ENCODE measurements at places on chromosomes 1 and 21.

- DNase-seq: no peak
Measured at GRCh38 chr1:167223144-167224103, 2.7 kb downstream of the POU2F1 start.

- peak; percentile 72 for DNase-seq
Measured at GRCh38 chr1:158506369-158506987, 34.5 kb downstream of the OR10R2 start.

DNA sequence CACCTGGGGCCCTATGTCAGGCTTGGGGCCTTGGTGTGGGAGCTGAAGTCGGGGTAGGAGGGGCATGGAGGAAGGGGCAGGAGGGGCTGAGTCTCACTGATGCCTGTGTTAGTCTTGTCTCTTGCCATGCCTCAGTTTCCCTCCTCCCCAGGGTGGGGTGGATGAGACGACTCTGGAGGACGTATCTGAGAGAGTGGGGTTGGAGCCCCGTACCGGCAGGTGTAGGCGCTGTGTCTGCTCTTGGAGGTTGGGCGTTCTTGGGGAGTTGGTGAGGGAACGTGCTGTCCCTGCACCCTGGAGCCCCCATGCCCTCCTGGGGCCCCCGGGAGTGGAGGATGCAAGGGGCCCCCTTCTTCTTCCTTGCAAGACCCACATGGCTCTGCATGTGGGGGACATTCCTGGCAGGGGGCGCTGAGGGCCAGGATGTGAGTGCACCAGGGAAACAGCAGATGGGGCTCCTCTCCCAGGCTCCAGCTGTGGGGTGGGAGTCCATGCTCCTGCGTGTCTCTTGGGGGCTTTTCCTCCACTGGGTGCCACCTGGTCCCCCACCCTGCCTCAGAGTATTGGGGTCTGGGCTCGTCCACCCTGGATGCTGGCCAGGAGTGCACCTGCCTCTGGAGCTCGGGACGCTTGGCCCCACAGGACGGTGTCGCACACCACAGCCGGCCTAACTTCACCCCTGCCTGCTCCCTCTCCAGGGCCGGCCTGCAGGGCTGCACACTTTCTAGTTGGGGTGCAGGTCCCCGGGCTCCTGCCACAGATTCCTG lies 1.4 kb upstream of the TNFRSF14 start:
- DNase-seq: peak; percentile 40

DNA sequence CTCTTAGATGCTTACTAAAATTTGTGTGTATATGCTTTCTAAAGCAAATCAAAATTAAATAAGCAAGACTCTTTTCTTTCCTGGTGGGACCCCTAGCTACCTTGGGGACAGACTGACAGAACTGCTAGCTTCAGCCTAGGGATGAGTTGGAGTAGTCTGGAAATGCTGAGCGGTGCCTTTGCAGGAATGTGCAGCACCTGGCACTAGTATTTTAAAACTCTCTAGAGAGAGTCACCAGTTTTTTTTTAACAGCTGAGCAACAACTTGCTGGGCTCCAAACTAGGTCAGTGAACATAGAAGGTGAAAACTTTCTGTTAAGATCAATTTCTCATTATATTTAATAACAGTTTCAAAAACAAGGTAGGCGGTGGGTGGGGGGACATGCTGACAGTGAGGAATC lies 56.8 kb downstream of the NUF2 start:
- no peak for DNase-seq

DNA sequence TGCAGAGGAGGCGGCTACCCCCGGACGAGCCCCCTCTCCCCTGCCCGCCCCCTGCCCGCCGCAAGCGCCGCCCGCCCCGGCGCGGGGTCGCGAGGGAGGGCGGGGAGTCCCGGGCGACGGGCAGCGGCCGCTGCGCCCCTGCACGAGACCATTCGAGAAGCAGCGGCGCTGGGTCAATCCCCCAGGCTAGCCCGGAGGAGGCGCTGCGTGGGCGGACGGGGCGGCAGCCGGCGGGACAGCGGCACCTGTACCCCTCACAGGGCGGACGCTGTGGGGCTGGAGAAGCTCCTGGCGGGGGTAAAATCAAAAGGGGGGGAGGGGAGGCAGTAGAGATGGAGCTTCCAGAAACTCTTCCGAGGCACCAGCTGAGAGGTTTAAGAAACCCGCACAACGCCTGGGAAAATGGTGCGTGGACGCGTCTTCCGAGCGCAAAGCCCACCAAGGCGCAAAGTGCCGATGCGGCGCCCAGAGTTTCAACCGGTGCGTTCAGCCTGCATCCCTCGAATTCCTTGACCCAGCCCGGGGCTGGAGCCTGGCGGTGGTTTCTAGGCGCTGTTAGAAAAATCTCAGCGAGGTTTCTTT lies at the start of gene PLPPR5:
Gene PLPPR5, minus strand, starts transcription at position 1 of the 582 bp plus-strand sequence. CDS start 190 bp downstream, outside the sequence.
- no peak for DNase-seq

- DNase-seq: no peak
Measured at GRCh38 chr1:14913482-14914177, 239.9 kb upstream of the TMEM51 start.

DNA sequence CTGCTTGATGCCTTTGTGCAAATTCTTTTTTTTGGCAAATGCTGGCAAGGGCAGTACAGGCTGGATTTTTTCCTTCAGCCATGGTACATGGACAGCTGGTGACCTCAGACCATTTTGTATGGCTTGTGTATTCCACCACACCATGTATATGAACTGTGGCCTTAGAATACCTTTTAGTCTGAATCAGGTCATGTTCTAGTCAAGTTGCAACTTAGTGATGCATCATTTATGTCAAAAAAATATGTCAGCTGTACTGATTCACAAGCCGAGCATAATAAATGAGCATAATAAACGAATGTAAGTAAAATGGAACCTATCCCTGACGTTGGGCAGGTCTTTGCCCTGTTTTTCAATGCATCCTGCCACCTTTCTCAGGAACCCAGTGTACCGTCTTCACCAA lies 219.7 kb upstream of the RUNX1 start:
- DNase-seq: no peak

- DNase-seq: no peak
Measured at GRCh38 chr21:14405962-14406361, 23.0 kb upstream of the HSPA13 start.

DNA sequence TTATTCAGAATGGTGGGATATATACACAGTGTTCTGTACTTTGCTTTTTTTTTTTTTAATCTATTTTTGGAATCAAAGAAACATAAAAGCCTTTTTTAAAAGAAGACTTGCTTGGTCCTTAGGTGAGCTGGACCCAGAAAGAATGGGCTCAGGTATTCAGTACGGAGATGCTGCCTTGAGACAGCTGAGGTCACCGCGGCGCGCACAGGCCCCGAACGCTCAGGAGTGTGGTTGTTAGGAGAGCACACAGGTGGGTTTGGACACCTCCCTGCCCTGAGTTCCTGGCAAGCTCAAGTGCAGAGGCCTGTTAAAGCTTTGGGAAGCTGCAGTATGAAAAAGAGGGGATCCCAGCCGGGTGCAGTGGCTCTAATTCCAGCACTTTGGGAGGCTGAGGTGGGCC lies 31.8 kb downstream of the RAB4A start:
- no peak for DNase-seq

GRCh38 chr1:245500546-245500945 lies 345.8 kb downstream of the KIF26B start:
- DNase-seq: no peak

DNA sequence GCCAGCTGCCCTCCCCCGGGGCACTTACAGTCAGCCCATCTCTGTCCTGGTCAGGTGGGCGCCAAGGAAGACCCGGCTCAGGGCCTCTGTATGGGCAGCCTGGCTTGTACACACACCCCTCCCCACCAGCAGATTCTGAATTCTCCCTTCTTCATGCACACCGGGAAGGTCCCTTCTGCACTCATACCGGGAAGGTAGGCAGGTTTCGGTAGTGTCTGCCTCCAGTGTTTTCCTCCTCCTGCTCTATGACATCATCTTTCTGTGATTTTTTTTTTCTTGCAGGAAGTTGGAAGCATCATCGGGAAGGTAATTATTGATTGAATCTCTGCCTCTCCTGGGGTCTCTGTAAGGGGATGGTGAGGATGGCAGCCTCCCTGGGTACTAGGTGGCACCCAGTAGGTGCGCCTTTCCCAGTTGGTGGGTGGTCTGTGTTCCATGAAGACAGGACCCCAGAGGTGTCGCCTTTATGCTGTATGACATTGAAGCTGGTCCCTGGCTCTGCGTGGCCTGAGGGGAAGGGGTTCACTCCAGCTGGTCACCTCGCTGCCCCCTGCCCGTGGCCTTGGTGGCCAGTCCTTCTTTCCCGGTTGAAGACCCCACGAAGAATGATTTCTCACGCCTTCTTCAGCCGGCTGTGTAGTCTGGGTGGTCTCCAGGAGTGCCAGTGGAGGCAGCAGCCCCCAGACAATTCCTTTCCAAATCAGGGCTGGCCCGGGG lies 82.1 kb upstream of the COL6A1 start:
- DNase-seq: no peak

DNA sequence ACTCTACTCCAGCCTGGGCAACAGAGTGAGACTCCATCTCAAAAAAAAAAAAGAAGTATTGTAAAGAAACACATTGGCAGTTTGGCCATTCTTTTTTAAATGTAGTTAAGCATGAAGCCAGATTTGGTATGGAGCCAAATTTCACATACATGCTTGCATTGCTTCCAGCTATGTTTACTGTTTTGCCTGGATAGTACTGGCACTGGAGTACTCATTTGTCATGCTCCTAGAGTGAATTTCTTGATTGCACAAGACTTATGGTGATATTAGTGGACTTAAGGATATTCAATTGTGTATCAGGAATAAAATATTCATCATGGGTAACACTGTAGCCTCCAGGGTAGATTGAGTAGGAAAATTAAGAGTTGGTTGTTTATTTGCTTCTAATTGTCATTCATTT lies 24.5 kb upstream of the SLC9A1 start:
- no peak for DNase-seq

- DNase-seq: no peak
Measured at GRCh38 chr1:156204686-156205085, 8.1 kb upstream of the PMF1 start.

- no peak for DNase-seq
Measured at GRCh38 chr1:25729045-25729444, 70.9 kb upstream of the SELENON start.

GRCh38 chr1:40058453-40059337 lies 18.2 kb downstream of the CAP1 start:
- no peak for DNase-seq

DNA sequence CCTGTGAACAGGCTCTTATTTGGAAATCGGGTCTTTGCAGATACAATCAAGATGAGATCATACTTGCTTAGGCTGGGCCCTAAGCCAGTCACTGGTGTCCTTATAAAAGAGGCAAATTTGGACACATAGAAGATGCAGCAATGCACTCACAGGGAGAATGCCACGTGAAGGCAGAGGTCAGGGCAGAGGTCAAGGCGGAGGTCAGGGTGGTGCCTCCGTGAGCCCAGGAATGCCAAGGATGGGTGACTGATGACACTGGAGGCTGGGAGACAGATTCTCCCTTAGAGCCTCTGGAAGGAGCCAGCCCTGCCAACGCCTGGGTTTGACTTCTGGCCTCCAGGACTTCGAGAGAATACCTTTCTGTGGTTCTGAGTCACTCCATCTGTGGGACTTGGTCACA lies 22.8 kb upstream of the C1orf174 start:
- DNase-seq: no peak

- peak; percentile 78 for DNase-seq
Measured at GRCh38 chr21:33543505-33544129, 779 bp downstream of the SON start.

DNA sequence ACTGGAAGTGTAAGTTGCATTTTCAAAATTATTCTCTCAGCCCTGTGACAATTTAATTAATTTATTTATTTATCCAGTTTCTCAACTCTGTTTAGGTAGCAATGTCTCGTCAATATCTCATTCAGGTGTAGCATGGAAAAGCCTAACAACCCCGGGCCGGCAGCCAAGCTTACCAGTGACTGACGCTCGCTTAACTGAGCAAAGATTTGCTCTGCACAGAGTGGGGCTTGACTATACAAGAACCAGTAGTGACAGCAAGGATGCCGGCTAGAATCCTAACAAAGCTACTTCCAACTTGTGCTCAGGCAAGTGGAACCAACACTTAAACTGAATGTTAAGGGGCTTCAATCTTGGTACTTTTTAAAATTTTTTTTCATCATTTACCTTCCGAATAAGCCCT lies 80.9 kb upstream of the ESRRG start:
- DNase-seq: no peak

- DNase-seq: no peak
Measured at GRCh38 chr1:23376890-23377811, 7.5 kb upstream of the ZNF436 start.

GRCh38 chr1:5637171-5637570 lies 355.1 kb downstream of the NPHP4 start:
- DNase-seq: peak; percentile 16

DNA sequence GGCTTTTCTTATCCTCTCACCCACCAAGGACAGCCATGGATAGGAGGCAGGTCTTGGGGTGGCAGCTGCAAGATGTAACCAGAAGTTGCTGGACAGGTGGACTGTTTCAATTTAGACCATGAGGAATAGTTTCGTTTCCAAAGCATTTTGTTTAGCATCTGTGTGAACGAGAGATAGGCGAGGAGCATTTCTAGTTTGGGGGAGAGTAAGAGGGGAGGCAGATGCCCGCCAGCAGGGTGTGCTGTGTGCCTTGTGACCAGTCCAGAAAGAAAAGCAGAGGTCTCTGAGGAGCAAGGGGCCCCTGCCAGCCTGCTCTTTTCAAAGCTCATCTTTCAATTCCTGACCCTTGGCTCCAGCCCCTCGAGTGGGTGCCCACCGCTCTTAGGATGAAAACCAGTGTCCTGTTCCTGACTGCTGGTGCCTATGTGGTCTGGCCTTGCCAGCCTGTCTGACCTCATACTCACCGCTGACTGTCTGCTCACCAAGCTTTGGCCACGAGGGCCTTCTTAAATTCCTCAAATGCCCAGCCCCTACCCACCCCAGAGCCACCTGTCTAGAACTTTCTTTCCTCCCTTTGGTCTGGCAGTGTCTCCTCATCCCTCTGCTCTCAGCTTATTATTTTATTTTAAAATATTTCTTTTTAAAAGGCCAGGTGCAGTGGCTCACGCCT lies 8.5 kb downstream of the SERINC2 start:
- DNase-seq: no peak

DNA sequence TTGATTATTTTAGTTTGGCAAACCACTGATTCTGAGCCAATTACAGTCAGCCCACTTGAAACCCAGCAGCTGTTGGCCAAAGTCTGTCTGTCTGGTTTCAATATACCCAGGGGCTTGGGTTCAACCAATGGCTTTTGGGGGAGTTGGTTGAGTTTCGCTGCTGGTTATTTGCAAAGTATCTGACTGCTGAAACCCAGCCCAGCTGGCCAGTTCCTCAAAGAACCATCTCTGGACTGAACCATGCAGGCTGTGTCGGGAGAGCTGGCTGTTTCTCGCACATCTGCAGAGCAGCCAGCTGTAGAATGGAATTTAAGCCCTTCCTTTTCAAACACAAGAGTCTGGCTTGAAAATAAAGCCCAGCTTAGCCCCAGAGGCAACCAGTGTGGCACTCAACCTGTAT lies 66.0 kb upstream of the PAX7 start:
- DNase-seq: no peak
